ENCODE measurements at places on chromosomes 2 and 18.

DNA sequence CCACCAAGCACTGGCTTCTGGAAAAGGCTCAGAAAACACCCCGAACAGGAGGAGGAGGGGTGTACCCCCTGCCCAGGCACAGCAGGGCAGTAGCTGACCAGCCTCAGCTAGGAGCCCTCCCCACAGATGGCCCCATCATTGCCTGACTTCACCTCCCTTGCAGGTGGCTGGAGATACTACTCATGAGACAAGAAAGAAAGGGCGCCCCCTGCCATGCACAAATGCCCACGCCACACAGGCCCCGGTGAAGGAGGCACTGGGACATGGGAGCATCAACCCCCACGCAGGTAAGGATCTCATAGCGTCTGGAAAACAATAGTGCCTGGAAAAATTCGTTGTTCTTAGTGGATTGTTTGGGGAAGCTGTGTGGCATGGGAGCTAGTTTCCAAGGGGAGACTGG, 240.6 kb downstream of the TFCP2L1 start:
- DNase-seq, result peak; percentile 3

DNA sequence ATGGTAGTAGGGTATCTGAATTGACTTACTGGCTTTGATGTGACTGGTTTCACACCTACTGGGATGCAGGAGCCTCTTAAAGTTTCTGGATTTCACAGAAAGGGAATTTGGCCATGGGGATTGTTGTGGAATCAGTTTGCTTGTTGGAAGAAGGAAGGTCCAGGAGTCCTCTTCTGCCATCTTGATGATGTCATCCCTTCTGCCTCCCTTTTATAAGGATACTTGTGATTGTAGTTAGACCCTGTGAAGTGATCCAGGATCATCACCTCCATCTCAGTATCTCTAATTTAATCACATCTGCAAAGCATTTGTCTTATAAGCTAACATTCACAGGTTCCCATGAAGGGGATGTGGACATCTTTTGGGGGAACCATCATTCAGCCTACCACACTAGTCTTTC, 79.5 kb downstream of the CCDC138 start:
- DNase-seq, result no peak

DNA sequence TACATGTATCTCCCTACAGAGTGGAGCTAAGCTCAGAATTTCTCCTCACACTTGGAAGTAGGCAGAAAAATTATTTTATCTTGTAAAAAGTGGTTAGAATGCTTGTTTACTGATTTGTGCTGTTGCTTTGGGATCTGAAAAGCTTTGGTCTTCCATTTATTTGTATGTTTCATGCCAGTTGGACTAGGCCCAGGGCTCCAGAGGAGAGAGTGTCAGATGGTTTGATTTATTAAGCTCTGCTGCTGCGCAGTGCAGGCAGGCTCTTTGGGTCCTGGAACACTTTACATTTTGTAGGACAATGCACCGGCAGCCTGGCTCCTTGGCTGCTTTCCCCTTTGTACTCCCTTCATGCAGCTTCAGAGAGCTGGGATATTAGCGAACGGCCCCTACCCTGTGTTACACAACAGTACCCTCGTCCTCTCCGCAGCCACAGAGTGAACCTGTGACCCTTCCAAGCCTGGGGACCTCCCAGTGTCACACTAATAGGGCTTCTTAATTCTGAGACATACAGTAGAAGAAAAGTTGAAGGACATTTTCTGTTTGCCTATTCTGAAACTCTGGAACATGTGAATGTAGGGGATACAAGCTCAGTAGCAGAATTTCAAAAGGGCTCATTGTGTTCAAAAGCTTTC, 56.7 kb upstream of the EML6 start:
- DNase-seq, result no peak

- DNase-seq, result no peak
Observed at GRCh38 chr2:27237341-27237945, 20.3 kb downstream of the CAD start.

All from bronchial epithelial cell (primary cell).